ENCODE measurements at places on chromosomes 6 and 20. TPM values are rescaled to one million over a fixed set of nuclear protein-coding genes. Genes with fewer than 3 reads are reported as not detected.

SRSF12 gene
- 0.30 TPM for polyA plus RNA-seq

LRRC73 gene
- polyA plus RNA-seq, result 0.64 TPM

ERVFRD-1 gene
- not detected for polyA plus RNA-seq

SLC32A1 gene
- polyA plus RNA-seq, result not detected

C2 gene
- polyA plus RNA-seq, result 0.09 TPM

RHAG gene
- not detected for polyA plus RNA-seq
